Cardiac atrium fibroblast (primary cell): ENCODE measurements at places on chromosomes 16 and 17. TPM values are rescaled to one million over a fixed set of nuclear protein-coding genes. Genes with fewer than 3 reads are reported as not detected.

Gene KRTAP4-3
- total RNA-seq = not detected in 2 replicates

Gene HOXB8
- total RNA-seq = not detected in 2 replicates

Gene HS3ST3A1
- 0.54 and 2.6 TPM in 2 replicates for total RNA-seq

Gene CSH2
- total RNA-seq = not detected in 2 replicates

Gene KRT36
- not detected in 2 replicates for total RNA-seq

Gene CASKIN1
- total RNA-seq = under 0.01 and 0.54 TPM in 2 replicates

Gene NPTX1
- total RNA-seq = 0.81 TPM in 1 of 2 replicates, not detected in the other

Gene ZNF750
- not detected in 2 replicates for total RNA-seq

Gene KRT12
- total RNA-seq = not detected in 2 replicates

Gene NPIPA3
- not detected in 2 replicates for total RNA-seq

Gene CNTNAP1
- total RNA-seq = 25.3 and 49.4 TPM in 2 replicates

Gene PPY
- not detected in 2 replicates for total RNA-seq

Gene KRT40
- not detected in 2 replicates for total RNA-seq

Gene KCTD19
- not detected in 2 replicates for total RNA-seq

Gene ZPBP2
- total RNA-seq = not detected in 2 replicates

Gene RPRML
- total RNA-seq = not detected in 2 replicates

Gene CNOT1
- total RNA-seq = 73.3 and 120 TPM in 2 replicates

Gene PRKCB
- total RNA-seq = not detected in 2 replicates

Gene SOX8
- total RNA-seq = 2.8 and 5.4 TPM in 2 replicates

Gene SMIM36
- not detected in 2 replicates for total RNA-seq

Gene RTN4RL1
- total RNA-seq = 0.16 and 0.54 TPM in 2 replicates
